ENCODE measurements at places on chromosomes 4 and X. TPM values are rescaled to one million over a fixed set of nuclear protein-coding genes. Genes with fewer than 3 reads are reported as not detected.

Gene ENPEP
- 5.9 TPM for total RNA-seq

Gene ZBTB49
- total RNA-seq: 8.5 TPM

Gene C1QTNF7
- 11.8 TPM for total RNA-seq

Gene RS1
- not detected for total RNA-seq

Gene CCNA2
- total RNA-seq: 5.4 TPM

Gene PPP3CA
- total RNA-seq: 37.6 TPM

Gene ABCG2
- total RNA-seq: 35.9 TPM

Gene CNKSR2
- 20.2 TPM for total RNA-seq

Gene STS
- total RNA-seq: 7.4 TPM

Gene AREG
- total RNA-seq: 0.26 TPM

Gene ALPK1
- total RNA-seq: 42.2 TPM

Gene MTMR8
- not detected for total RNA-seq

Gene AWAT1
- total RNA-seq: not detected

Gene ANOS1
- total RNA-seq: 0.55 TPM

Gene PRKG2
- 4.4 TPM for total RNA-seq

Gene PDZD4
- total RNA-seq: 21.3 TPM

Gene FABP2
- total RNA-seq: not detected

Gene NUDT10
- total RNA-seq: 13.1 TPM

Gene TLR10
- total RNA-seq: not detected

Gene RIPPLY1
- not detected for total RNA-seq

Gene TMEM154
- 4.4 TPM for total RNA-seq

Gene PAGE4
- 77.2 TPM for total RNA-seq

Gene SNCA
- 27.4 TPM for total RNA-seq

Gene TREX2
- total RNA-seq: 2.9 TPM

Gene SMIM31
- total RNA-seq: not detected

Gene TCEAL7
- 83.2 TPM for total RNA-seq

Gene NALF2
- not detected for total RNA-seq

Gene IQSEC2
- 10.6 TPM for total RNA-seq

Gene COL4A6
- total RNA-seq: 113 TPM

Gene AKAP14
- total RNA-seq: not detected

Gene RTL9
- total RNA-seq: 0.40 TPM

Gene SLC49A3
- total RNA-seq: 3.5 TPM

Gene GABRE
- total RNA-seq: 28.5 TPM

Gene FGFR3
- total RNA-seq: 6.4 TPM

Gene MAGEA2B
- total RNA-seq: not detected

Gene UGT2A3
- total RNA-seq: not detected

Gene VEGFD
- 13.2 TPM for total RNA-seq

Gene MAMLD1
- 20.6 TPM for total RNA-seq

Gene SSX3
- not detected for total RNA-seq

Gene DOK7
- 3.9 TPM for total RNA-seq

Gene SPANXD
- not detected for total RNA-seq

Gene CLOCK
- total RNA-seq: 60.3 TPM

Gene RTL3
- not detected for total RNA-seq

Gene PPM1K
- total RNA-seq: 64.7 TPM

Gene CEP44
- total RNA-seq: 43.4 TPM

Gene MAGEB2
- total RNA-seq: not detected

Gene ZFX
- 211 TPM for total RNA-seq

Gene SPANXA2
- not detected for total RNA-seq

Gene SLC4A4
- total RNA-seq: 0.29 TPM

Gene EFHC2
- 0.59 TPM for total RNA-seq

Gene SRPK3
- total RNA-seq: 6.4 TPM

Gene ARHGAP36
- not detected for total RNA-seq

Gene TMPRSS11F
- not detected for total RNA-seq

Gene MAGEC1
- not detected for total RNA-seq

Gene P2RY8
- total RNA-seq: 3.6 TPM

Gene EBP
- total RNA-seq: 2.4 TPM

Gene EVC2
- 14.2 TPM for total RNA-seq

Gene CFAP47
- total RNA-seq: under 0.01 TPM

Measured in uterus (tissue), 4 donors.